ENCODE measurements at places on chromosomes 16 and 17. TPM values are rescaled to one million over a fixed set of nuclear protein-coding genes. Genes with fewer than 3 reads are reported as not detected.

The CD79B gene
- not detected for total RNA-seq

The LCAT gene
- 10.4 TPM for total RNA-seq

The LRRC45 gene
- 16.8 TPM for total RNA-seq

The NPIPB9 gene
- total RNA-seq = 1.7 TPM

The CACNB1 gene
- total RNA-seq = 4.9 TPM

The CHP2 gene
- total RNA-seq = not detected

The CCL15 gene
- total RNA-seq = not detected

The IL34 gene
- 0.44 TPM for total RNA-seq

The SCNN1G gene
- not detected for total RNA-seq

The PDILT gene
- total RNA-seq = not detected

The FBXL16 gene
- total RNA-seq = 2.6 TPM

The NPW gene
- 1.5 TPM for total RNA-seq

The MYH10 gene
- 24.1 TPM for total RNA-seq

The PERCC1 gene
- not detected for total RNA-seq

The OR3A3 gene
- total RNA-seq = not detected

The PSMC5 gene
- 230 TPM for total RNA-seq

The GALR2 gene
- total RNA-seq = 0.77 TPM

The NHERF1 gene
- 47.9 TPM for total RNA-seq

The CACNA1H gene
- total RNA-seq = 12.1 TPM

The MAPT gene
- total RNA-seq = 1.5 TPM
